ENCODE measurements at places on chromosomes 12 and 14.

GRCh38 chr14:89284333-89285058 lies 132.5 kb downstream of the FOXN3 start:
- no peaks in the 10 kb centered on the region for H3K4me1 ChIP-seq
- no peaks in the 10 kb centered on the region for H3K36me3 ChIP-seq

GRCh38 chr12:15629761-15630160 lies 159.4 kb downstream of the EPS8 start:
- DNase-seq = no peak
- H3K36me3 ChIP-seq = no peaks in the 10 kb centered on the region
- no peak overlapping the region for H3K27ac ChIP-seq
- H3K4me1 ChIP-seq = no peaks in the 10 kb centered on the region

DNA sequence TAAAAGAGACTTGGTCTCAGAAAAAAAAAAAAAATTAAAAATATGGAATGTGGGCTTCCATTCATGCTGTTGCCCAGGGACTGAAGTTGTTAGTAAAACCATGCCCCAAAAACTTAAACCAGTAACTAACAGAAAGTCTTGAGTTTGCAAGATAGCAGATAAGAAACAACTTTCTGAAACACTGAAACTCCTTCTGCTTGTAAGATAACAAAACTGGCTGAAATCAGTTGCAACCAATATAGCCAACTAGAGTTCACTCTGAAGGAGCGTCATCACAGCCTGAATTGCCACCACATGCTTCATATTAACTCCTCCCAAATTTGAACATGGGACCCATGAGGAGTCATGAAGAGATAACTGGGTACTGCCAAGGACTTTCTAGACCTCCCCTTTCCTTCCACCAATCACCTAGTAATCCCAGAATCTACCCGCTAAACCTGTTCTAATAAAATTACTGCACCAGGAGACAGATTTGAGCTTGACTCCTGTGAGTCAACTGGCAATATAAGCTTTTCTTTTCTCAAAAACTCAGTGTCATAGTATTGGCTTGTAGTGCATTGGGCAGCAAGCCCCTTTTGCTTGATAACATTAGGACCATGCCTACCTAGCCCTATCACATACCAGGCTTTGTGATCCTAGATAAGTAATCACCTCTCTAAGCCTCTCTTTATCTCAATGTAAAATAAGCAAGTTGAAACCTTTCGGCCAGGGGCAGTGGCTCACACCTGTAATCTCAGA lies 53.6 kb downstream of the R3HDM2 start:
- H3K27ac ChIP-seq = no peak overlapping the region
- H3K36me3 ChIP-seq = no peaks in the 10 kb centered on the region
- no peak for DNase-seq
- H3K4me3 ChIP-seq = no peak overlapping the region
- no peaks in the 10 kb centered on the region for H3K4me1 ChIP-seq
- H3K27me3 ChIP-seq = no peaks in the 10 kb centered on the region

GRCh38 chr12:116697305-116697704 lies 40.6 kb downstream of the SPRING1 start:
- DNase-seq = no peak
- H3K27me3 ChIP-seq = no peaks in the 10 kb centered on the region
- H3K27ac ChIP-seq = no peak overlapping the region

DNA sequence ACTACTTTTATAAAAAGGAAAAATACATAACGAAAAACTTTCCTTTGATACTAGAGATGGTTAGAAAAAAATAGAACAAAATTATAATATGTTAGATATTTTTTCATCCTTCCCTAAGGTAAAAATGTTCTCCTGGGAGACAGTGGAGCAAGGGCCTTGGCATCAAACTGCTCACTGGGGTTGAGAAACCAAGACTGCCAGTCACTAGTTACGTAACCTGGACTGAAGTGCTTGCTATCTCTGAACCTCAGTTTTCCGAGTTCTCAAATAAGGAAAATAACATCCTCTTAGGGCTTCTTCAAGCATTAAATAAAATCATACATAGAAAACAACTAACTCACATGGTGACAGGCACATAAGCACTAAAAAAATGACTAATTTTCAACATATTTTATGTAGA lies 48.2 kb upstream of the FRMD6 start:
- H3K4me1 ChIP-seq = no peaks in the 10 kb centered on the region
- H3K27ac ChIP-seq = no peak overlapping the region
- no peaks in the 10 kb centered on the region for H3K36me3 ChIP-seq

DNA sequence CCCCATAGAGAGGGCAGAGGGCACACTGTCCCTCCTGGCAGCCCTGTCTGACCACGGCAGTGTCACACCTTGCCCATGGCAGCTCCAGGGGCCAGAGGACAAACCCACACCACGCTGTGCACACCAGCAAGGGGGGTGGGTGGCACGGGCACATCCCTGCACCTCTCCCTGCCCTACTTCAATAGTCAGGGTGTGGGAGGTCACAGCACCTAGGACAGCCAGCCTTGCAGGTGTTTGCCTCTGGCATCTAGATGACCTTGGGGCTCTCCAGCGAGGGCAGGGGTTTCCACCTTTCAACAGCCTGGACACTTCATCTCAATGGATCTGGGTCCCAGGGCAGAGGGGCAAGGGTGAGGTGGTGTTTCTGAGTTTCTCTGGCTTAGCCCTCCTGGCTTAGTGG lies 69.2 kb downstream of the LGMN start:
- no peak for DNase-seq
- no peak overlapping the region for H3K27ac ChIP-seq
- no peaks in the 10 kb centered on the region for H3K27me3 ChIP-seq
- H3K4me3 ChIP-seq = no peak overlapping the region
- H3K4me1 ChIP-seq = peaks cover 17% of the 10 kb centered on the region

DNA sequence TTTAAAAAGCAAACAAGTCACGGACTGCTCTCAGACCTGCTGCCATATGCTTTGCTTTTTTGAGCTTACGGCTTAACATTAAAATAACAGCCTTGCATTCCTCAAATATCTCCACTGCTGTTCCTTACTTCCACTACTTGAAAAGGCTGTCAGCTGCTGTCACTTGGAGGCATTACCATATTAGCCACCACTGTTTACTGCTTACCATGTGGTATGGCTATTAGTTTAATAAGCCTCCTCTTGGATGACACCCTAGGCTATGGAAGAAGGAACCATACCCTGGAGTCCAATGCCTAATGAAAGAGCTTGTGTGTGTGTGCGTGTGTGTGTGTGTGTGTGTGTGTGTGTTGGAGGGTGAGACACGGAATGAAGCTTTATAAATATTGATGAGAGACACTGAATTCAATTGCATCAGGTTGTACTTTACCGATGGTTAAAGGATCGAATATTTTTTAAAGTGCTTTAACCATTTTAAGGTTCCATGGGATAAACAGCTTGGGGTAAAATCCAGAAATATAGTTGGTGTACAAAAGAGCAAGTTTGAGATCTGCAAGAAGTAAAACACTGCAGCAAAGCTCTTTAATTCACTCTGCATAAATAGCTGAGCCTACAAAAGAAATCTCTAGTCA lies 174.5 kb downstream of the TTC7B start:
- H3K4me1 ChIP-seq = no peaks in the 10 kb centered on the region
- H3K4me3 ChIP-seq = no peak overlapping the region
- no peak for DNase-seq
- H3K27ac ChIP-seq = no peak overlapping the region
- no peaks in the 10 kb centered on the region for H3K27me3 ChIP-seq

DNA sequence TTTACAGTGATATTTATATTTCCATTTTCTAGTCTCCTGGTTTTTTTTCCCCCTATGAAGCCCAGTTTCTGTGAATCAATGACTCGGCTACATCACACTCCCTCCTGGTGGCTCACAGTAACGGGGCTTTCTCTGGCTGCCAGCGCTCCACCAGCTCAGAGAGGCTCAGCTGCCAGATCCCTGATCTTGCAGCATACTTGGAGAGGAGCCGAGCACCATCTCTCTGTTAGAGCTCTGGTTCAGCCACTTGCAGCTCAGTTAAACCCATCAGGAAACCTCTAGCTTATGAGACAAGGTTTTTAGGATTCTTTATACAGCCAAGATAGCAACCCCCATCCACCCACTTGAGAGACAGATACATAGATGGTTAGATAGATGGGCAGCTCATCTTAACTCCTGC lies 74.6 kb downstream of the CIT start:
- no peaks in the 10 kb centered on the region for H3K4me1 ChIP-seq
- H3K4me3 ChIP-seq = no peak overlapping the region
- H3K27me3 ChIP-seq = no peaks in the 10 kb centered on the region
